Activated CD8-positive, alpha-beta memory T cell treated with anti-CD3 and anti-CD28 coated beads for 4 hours (primary cell): ENCODE measurements at places on chromosomes 12 and 14.

- no peak for DNase-seq
Observed at GRCh38 chr12:75702477-75703093, 191.2 kb upstream of the KRR1 start.

- DNase-seq, result no peak
Observed at GRCh38 chr14:31169877-31170276, 37.7 kb downstream of the HECTD1 start.

GRCh38 chr12:85367936-85368335 is 87.9 kb downstream of the ALX1 start:
- DNase-seq, result no peak

GRCh38 chr14:73789989-73790581 is 61.5 kb upstream of the PTGR2 start:
- no peak for DNase-seq

GRCh38 chr14:32225378-32225920 is 22.4 kb upstream of the RNU6-8 start:
- DNase-seq, result no peak

- no peak for DNase-seq
Observed at GRCh38 chr12:104750061-104750460, 208.0 kb downstream of the SLC41A2 start.

GRCh38 chr14:54132496-54132895 is 175.9 kb upstream of the BMP4 start:
- no peak for DNase-seq

DNA sequence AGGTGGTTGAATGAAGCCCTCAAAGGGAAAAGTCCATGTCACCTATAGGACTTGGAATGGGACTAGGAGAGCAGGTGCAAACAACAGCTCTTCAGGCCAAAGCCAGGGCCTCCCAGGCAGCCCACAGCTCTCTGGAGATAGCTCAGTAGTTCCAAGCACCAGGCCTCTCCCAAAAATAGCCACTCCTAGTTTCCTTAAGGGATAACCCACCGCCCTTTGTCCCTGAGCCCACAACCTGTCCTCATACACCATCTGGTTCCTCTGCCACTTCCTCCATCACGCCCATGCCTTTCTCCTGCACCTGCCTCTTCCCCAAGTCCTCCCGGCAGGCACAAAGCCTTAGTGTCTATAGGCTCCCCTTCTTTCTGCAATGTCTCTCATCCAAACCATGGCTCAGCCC is 2.1 kb downstream of the RAB15 start:
- no peak for DNase-seq

- no peak for DNase-seq
Observed at GRCh38 chr12:62700091-62700880, 233.7 kb downstream of the MON2 start.

DNA sequence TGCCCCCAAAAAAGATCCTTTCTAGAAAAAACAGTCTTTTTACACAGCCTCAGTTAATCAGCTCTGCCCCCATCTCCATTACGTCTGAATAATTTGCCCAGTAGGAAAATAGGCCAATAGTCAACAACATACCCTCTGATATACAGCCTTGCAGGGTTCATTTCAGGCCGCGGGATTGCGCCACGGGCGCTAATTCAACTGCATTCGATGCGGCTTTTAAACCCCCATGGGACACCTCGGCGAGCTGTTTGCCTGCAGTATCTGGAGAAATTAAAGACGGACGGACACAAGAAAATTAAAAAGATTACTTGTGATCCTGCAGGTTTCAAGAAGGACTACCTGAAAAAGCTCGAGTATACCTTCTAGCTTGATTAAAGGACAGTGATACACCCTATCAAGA is 36.1 kb downstream of the ERP29 start:
- no peak for DNase-seq

- DNase-seq, result no peak
Observed at GRCh38 chr12:104662203-104662602, 205.5 kb downstream of the CHST11 start.

DNA sequence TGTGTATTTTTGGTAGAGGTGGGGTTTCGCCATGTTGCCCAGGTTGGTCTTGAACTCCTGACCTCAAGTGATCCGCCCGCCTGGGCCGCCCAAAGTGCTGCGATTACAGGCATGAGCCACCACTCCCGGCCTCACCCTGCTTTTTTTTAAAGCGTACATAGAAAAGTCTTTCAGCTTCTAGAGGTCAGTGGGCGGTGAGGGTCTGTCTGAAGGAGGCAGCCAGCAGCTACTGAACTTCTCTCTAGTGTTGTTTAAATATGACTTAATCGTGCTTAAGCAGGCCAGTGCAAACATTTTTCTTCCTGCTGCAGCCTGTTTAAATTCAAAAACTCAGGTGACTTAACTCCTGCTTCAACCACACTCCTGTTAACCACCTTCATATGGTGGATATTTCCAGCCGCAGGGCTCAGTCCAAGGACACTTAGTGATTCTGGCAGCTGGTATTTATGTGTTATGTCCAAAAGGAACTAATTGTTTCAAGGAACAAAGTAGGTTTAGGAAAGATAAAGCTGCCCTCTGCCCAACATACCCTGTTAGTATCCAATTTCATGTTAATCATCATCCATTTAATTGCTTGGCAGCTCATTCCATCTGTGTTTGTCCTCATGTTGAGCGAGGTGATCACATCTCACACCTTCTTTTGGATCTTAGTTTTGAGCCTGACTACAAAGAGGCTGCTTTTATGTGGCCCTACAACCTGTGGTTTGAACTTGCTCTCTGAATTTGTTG is 2.0 kb downstream of the PRKAB1 start:
- no peak for DNase-seq

DNA sequence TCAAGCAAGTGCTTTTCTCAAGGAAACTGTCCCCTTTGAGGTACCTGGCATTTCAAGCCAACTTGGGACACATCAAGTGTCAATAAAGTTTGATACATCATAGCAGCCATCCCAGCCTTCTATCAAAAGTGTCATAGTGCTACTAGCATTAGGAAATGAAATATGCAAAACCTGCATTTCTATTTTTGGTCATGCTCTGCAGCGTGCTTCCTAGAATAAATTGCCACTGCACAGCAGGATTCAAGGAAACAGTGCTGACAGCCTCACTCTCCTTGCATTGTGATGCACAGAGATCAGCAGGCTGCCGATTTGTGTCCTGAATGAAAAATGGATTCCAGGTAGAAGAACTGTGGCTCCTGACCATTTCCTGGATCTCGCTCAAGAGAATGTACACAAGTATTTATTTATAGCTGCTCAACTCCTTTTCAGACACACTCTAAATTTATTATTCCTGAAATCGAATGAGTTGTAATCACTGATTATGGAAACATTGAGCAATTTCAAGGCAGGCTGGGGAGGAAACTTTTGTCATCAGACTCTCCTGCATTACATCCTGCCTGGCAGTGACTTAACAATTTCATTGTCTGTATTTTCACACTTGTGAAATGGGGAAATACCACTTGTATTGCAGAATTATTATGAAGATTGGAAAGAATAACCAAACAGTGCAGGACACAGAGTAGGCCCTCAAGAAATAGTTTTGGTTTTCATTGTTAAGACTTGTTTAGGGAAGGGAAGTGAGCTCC is 120.9 kb downstream of the SLC38A6 start:
- DNase-seq, result no peak

- no peak for DNase-seq
Observed at GRCh38 chr12:52230364-52231281, 2.4 kb upstream of the KRT7 start.

DNA sequence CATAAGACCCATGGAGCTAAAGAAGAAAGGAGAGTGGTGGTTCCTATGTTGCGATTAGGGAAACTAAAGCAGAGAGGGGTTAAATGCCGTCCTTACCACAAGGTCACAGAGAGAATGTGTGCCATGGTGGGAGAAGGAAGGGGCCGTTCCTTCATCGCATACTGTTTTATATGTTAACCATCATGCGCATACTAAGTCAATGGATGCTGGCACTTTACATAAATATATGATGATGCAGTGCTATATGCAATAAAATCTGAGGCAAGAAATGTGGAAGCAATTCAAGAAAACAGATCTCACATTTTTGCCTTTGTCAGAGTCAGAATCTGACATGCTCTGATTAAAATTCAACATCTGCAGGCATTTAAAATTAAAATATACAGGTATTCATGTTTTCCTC is 168.1 kb downstream of the BMP4 start:
- no peak for DNase-seq

- no peak for DNase-seq
Observed at GRCh38 chr12:24996102-24996797, 47.3 kb upstream of the BCAT1 start.

DNA sequence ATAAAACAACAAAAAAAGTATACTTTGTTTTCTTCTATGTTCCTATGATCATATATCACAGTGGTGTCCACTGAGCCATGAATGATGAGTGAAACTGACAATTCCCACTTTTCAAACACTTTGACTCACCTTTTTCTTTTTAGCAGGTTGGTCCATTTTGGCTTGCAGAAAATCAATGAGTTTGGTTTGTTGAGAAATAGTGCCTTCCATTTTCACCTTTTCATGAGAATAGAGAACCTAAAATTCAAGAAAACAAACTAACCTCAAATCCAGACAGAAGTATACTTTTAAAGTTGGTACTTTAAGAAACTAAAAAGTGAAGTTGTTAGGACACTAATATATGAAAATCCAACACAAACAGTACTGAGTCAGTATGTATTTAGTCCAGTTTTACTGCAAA is 52.4 kb downstream of the PRKAB1 start:
- DNase-seq, result no peak

DNA sequence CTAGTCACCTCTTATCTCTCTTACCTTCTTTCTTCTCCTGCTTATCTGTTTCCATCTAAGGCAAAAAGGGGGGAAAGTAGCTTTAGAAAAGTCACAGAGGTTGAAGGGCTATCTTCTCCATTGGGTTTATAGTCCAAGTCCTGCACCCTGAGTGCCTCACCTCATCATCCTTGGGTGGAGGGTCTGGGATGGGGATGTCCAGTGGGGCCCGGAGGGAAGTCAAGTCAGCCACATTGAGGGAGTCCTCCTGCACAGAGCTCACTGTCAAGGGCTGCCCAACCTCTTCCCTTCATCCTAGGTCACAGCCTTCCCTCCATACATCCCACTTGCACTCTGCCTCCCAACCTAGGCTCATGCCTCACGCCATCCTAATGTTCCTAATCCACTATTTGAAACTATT is 1.2 kb downstream of the PSME2 start:
- no peak for DNase-seq

DNA sequence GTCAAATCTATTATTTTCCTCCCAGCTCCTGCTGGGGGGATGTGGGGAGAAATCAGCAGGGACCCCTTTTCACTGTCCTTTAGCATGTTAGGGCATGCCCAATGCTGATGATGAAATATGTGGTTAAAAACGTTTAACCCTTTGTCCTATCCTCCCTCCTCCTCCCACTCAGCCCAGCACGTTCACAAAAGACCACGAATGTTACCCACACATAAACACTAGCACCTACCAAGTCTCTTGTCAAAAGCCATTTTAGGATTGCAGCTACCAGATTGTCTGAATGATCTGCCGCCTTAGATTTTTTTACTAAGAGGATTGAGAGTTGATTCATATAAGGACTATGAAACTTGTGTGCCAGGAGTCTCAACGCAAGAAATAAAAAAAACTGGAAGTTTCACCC is 70.4 kb downstream of the TBK1 start:
- no peak for DNase-seq

DNA sequence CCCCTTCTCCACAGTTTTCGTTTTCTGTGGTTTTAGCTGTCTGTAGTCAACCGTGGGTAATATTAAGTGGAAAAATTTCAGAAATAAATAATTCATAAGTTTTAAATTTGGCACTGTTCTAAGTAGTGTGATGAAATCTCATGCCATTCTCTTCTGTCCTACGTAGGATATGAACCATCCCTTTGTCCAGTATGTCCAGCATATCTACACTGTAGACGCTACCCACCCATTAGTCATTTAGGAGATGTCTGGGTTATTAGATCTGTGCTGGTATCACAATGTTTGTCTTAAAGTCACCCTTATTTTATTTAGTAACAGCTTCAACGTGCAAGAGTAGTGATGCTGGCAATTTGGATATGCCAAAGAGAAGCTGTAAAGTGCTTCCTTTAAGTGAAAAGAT is 44.7 kb downstream of the ATF7IP start:
- no peak for DNase-seq

DNA sequence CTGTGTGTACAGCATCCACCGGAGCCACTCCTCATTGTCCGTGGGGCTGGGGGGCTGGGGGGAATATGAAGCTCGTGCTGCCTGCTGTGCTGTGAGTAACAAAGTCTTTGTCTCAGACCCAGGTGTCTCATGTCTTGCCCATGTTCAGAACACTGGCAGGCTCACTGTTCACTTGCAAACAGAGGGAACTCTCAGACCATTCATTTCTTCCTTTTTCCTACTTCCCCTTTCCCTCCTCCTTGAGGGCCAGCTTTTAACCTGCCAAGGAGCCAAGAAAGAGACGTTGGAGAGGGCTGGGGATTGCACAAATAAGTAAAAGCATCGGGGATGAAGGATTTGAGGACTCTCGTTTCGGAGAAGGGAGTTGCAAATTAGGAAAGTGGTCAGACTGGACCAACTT is 21.6 kb downstream of the GPR132 start:
- no peak for DNase-seq

GRCh38 chr12:57181561-57182155 is 34.2 kb upstream of the LRP1-AS start:
- no peak for DNase-seq

GRCh38 chr12:121132601-121133481 is at the start of gene P2RX7:
Gene P2RX7 (plus strand): TSS chr12:121132876. CDS start chr12:121132971, 95 bp downstream.
- DNase-seq, result peak; percentile 5

GRCh38 chr12:56300644-56301464 is 724 bp upstream of the CS start:
- no peak for DNase-seq

- no peak for DNase-seq
Observed at GRCh38 chr14:23344481-23344880, 8.2 kb downstream of the SLC22A17 start.

- DNase-seq, result no peak
Observed at GRCh38 chr14:56664811-56665421, 85.3 kb downstream of the TMEM260 start.

GRCh38 chr12:71797531-71797930 is 42.0 kb upstream of the TBC1D15 start:
- no peak for DNase-seq

GRCh38 chr12:109310247-109311125 is 1.4 kb upstream of the FOXN4 start:
- DNase-seq, result no peak

GRCh38 chr12:113190761-113191160 is 5.2 kb downstream of the RITA1 start:
- no peak for DNase-seq

DNA sequence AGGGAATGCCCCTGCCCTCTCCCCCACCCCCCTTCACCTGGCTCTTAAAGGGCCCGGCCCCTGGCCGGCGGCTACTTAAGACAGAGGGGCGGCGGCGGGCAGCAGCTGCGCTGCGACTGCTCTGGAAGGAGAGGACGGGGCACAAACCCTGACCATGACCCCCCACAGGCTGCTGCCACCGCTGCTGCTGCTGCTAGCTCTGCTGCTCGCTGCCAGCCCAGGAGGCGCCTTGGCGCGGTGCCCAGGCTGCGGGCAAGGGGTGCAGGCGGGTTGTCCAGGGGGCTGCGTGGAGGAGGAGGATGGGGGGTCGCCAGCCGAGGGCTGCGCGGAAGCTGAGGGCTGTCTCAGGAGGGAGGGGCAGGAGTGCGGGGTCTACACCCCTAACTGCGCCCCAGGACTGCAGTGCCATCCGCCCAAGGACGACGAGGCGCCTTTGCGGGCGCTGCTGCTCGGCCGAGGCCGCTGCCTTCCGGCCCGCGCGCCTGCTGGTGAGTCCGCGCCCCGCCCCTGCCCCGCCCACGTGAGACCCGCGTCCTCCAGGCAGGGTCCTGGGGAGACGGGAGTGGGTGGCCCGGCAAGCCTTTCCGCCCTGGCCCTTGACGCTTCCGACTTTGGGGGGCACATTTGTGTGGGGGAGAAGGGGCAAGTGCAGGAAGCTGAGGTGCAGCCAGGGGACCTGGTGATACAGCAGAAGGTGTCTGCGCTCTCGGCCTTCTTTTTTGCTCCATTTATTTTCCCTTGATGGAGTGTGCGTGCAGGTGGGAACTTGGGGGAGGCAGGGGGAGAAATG is at the start of gene IGFBP6:
Gene IGFBP6 (plus strand): TSS at position 104 of the 790 bp plus-strand sequence. CDS start 51 bp downstream, at position 155.
- DNase-seq, result no peak
